ENCODE measurements at places on chromosomes 7 and 10. TPM values are rescaled to one million over a fixed set of nuclear protein-coding genes. Genes with fewer than 3 reads are reported as not detected.

DNA sequence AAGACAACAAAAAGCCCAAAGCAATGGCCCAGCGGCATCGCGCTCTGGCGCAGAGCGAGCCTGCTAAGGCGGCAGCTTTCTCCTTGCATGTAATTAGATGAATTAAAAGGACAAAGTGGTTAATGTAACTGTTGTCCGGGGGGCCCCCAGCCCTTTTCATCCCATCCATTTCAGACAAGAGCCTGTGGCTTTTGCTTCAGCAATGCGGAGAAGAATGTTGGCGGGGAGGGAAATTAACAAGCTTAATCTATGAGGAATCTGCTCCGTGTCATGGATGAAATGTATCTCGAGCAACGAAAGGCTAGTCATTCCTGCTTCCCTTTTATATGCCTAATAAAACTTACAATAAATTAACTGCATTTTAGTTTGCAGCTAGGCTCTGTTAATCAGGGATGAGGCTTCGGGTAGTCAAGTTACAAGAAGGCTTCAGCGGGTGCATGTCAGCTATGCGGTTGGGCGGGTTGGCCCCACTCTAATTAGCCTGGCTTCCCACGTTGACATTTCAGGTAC lies 203.3 kb downstream of the BUB3 start:
- DNase-seq = no peak
- H3K27me3 ChIP-seq = peaks cover 2% of the 10 kb centered on the region
- no peak overlapping the region for H3K27ac ChIP-seq
- H3K4me3 ChIP-seq = no peak overlapping the region
- H3K4me1 ChIP-seq = no peaks in the 10 kb centered on the region
- no peaks in the 10 kb centered on the region for H3K36me3 ChIP-seq

Gene PCDH15
- total RNA-seq = not detected

- H3K36me3 ChIP-seq = peaks cover 25% of the 10 kb centered on the region
- DNase-seq = peak; percentile 50
- peak overlapping the region; percentile 99 for H3K27ac ChIP-seq
- peaks cover 15% of the 10 kb centered on the region for H3K27me3 ChIP-seq
Observed at GRCh38 chr7:43584195-43584586, 1.3 kb downstream of the STK17A start.

DNA sequence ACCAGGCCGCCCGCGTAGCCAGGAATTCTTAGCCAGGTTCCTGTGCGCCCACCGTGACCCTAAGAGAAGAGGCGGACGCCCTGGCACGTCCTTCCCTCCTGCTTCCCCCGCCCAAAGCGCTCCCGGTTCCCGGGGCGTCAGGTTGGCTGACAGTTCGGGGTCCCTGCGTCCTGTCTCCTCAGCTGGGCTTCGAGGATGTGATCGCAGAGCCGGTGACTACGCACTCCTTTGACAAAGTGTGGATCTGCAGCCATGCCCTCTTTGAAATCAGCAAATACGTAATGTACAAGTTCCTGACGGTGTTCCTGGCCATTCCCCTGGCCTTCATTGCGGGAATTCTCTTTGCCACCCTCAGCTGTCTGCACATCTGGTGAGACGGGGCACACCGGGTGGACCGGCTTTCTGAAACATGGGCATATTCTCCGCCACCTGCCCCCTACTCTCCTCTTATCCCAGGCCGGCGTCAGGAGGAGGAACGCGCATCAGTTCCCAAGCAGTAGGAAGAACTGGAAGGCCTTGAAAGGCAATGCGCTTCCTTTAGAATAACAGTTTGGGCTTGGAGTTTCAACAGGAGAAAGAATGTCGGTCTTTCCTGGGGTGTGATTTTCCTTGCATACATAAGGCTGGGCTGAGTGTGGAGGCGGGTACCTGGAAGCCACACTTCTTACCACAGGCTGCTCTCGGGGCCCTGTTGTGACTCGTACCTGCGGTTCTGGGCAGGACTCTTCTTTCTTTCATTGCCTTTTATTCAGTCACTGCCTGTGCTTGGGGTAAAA lies 728 bp downstream of the CAV2 start:
- DNase-seq = peak; percentile 33

DNA sequence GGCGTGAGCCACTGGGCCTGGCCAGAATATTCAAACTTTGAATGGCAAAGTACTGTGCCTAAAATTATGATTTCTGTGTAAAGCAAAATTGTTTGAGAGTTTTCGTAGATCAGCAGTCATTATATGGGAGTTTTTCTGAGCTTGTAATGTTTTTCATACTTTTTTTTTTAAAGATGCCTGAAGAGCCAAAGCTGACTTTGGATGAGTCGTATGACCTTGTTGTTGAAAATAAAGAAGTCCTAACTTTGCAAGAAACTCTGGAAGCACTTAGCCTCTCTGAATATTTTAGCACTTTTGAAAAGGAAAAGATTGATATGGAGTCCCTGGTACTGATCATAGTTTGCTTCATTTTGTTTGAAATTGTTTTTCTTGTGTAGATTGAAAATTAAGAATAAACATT lies 26.7 kb downstream of the SEC23IP start:
- no peaks in the 10 kb centered on the region for H3K27me3 ChIP-seq
- peaks cover 58% of the 10 kb centered on the region for H3K36me3 ChIP-seq
- H3K27ac ChIP-seq = peak overlapping the region; percentile 80
- DNase-seq = no peak
- no peak overlapping the region for H3K4me3 ChIP-seq
- peaks cover 17% of the 10 kb centered on the region for H3K4me1 ChIP-seq

Gene CHN2
- 2.4 TPM for total RNA-seq

GRCh38 chr7:127187740-127188139 lies 65.0 kb downstream of the GRM8 start:
- H3K27ac ChIP-seq = no peak overlapping the region
- H3K36me3 ChIP-seq = no peaks in the 10 kb centered on the region
- H3K4me3 ChIP-seq = no peak overlapping the region

DNA sequence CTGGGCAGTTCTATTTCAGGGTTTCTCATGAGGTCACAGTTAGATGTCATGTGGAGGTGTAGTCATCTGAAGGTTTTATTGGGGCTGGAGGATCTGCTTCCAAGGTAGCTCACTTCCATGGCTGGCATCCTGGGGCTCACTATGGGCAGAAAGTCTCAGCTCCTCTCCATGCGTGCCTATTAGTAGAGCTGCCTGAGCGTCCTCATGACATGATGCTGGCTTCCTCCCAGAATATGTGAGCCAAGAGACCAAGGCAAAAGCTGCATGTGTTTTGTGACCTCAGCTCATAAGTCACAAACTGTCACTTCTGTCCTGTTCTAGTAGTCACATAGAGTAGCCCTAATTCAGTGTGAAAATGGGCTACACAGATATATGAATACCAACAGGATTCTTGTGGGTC lies 524.4 kb downstream of the SUGCT start:
- DNase-seq = no peak
- H3K36me3 ChIP-seq = no peaks in the 10 kb centered on the region
- H3K4me1 ChIP-seq = no peaks in the 10 kb centered on the region
- no peak overlapping the region for H3K27ac ChIP-seq
- no peaks in the 10 kb centered on the region for H3K27me3 ChIP-seq
- H3K4me3 ChIP-seq = no peak overlapping the region

Gene PAPSS2
- total RNA-seq = 0.08 TPM

Measured in activated CD4-positive, alpha-beta T cell treated with anti-CD3 and anti-CD28 coated beads, Interleukin-2, amount 10 ng/mL, durations not matched to agents 7 days and 5 days (primary cell).